ENCODE measurements at places on chromosomes 1 and 21.

GRCh38 chr1:78091215-78091813 is 45.5 kb downstream of the GIPC2 start:
- no peak for DNase-seq

GRCh38 chr1:160644399-160644798 is 2.4 kb downstream of the SLAMF1 start:
- DNase-seq, result no peak

DNA sequence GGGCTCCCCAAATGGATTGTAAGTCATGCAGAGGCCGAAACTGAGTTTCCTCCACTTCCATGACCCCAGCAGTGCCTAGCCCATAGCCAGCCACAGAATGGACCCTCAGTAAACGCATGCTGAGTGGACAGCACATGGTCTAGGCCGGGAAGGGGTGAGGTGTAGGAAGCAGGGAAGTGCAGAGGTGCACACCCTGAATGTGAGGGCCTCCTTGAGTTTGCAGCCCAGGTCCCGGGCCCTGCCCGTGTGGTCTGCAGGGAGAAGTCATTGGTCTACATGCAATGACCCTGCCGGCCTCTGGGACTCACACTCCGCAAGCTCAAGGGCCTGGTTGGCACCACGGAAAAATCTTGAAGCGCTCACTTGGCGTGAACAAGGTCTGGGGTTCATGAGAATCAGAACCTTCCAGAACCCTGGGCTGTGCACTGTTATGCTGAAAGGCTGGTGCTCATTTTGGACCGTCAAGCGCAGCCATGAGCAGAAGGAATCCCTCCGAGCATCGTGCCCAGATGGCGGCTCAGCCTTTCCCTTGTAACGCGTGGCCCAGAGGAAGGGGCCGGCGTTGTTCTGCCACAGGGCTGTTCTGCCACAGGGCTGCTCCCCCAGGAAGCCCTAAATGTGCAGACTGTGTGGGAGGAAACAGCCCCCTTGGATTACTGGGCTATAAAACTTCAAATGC is 66.4 kb downstream of the PSMG1 start:
- DNase-seq, result no peak

- DNase-seq, result no peak
Observed at GRCh38 chr1:110800079-110800478, 72.9 kb upstream of the CD53 start.

DNA sequence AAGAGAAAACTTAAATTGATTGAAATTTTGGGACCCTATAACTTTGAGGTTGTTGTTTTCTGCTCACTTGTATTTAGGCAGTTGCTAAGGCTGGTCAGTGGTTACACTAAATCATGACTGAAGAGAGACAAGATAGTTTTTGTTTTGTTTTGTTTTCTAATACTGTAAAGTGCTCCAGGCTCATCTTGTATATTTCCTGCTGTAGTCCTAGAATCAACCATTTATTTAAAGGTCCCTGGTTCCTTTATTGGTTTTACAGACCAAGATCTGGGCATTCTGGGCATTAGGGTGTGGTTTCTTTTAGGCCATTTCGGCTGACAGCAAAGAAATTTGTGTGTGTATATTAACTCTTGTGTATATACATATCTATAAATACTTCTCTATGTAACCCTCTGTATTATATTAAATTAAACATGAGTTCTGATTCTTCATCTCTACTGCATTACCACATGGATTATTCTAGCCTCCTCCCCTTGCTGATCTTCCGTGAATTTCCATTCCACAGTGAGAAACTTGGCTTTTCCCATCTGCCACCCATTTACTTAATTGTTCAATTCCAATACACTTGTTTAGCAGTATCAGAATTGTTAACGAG is 15.0 kb downstream of the SNX27 start:
- no peak for DNase-seq

DNA sequence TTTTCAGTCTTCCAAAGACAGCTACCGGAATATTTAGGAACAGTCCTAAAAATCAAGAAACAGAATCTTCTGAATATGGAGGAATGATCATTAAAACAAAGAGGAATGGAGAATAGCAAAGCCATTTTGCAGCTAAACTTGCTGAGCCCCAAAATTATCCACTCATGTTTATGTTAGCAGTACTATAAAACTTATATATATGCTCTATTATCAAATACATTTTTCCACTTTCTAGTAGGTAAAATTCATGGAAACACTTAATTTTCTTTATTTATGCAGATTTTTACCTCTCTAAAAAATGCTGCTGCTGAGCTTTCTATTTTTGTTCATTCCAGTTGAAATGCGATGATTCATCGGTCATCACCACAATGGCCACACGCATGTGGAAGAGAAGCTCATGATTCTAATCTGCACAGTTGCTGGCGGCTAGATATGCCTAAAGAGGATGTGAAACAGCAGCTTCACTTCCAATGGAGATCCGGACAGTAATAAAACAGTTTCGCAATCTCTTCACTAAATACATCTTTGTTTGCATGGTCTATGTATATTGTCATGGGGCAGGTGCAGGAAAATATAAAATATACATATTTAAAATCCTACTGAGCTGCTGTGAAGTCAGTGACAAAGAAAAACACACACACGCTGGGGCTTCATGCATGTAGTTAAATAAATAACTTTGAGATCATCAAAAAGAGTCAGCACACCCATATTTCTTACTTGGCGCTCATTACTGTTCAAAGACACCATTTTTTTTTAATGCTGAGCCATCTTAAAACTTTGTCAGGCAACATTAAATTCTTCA is 292.2 kb downstream of the SMYD3 start:
- no peak for DNase-seq

- DNase-seq, result no peak
Observed at GRCh38 chr1:6358144-6358624, 35.4 kb downstream of the ACOT7 start.

DNA sequence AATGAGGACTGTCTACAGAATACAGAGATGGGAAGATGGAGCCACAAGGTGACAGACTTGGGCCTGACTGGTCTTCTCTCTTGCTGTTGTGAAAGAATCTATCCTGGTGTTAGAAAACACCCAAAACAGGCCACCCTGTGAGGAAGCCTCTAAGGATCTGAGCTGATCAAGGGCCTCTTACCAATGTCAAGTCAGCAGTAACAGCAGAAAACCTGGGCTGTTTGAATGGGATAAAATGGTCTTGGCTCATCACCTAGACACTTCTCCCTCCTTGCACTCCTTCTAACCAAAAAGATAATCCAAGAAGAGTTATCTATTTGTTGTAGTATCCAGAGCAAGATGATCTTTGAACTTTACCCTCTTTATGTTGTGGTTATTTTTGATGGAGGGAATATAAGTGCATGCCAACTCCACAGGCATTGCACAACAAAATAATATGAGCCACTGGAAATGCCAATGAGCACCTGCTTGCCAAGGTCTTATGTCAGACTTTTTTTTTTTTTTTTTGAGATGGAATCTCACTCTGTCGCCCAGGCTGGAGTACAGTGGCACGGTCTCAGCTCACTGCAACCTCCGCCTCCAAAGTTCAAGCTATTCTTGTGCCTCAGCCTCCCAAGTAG is 32.8 kb upstream of the ZNF281 start:
- no peak for DNase-seq

DNA sequence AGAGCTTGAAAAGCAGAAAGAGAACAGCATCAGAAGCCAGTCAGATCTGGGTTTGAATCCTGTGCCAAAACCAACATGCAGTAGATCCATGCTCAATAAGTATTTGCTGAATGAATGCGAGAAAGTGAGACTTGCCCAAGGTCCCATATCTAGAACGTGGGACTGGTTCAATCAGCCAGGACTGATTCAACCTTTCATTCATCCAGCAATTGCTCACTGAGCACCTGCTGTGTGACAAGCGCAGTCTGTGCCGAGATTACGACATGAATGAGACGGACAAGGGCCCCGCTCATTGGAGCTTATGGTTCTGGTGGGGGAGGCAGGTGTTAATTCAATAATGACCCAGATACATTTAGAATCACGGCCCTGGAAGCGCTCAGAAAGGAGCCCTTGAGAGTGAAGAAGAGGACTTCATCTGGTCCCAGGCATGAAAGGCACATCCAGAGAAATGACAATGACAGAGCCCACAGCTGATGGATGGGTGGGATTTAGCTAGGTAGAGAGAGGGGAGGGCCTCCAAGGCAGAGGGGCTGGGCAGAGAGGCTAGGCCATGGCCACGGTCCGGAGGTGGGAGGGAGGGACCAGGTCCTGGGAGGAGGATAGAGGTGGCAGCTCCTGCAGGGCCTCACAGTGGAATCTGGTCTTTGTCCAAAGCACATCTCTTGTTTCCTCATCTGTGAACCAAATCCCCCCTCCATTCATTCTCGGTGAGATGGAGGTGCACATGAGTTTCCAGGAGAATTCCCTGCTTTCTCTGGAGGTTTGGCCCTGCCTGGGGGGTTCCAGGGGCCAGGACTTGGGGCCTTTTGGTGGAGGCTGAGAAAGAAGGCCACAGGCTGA is 4.2 kb upstream of the FAM131C start:
- no peak for DNase-seq

DNA sequence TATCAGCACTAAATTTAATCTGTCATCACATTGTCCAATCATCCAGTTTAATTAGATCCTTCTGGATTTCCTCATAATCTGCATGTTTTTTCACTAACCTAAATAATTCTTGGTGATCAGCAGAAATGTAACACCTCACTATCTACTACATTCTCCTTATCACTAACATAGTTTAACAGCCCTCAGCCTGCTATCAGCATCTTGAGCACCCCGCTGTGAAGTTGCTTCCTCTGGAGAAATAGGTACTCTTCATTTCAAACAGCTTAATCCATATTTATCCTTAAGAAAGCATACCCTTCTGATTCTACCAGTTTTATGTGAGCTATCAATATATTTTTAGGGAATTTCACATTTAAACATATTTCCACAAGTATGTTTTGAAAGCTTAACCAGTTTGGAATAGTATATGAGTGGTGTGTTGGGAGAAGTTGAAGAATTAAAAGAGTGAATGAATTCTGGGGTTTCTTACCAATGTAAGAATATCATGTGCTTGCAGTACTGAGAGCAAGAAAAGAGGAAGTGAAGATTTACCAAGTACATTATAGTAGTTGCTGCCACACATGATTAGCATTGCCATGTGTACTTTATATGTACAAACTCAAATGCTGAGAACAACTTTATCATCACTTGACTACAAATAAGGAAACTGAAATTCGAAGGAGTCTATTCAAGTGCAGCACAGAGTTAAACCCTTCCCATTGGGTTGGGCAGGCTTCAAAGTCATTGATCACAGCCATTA is 771.1 kb upstream of the ADGRL4 start:
- no peak for DNase-seq

DNA sequence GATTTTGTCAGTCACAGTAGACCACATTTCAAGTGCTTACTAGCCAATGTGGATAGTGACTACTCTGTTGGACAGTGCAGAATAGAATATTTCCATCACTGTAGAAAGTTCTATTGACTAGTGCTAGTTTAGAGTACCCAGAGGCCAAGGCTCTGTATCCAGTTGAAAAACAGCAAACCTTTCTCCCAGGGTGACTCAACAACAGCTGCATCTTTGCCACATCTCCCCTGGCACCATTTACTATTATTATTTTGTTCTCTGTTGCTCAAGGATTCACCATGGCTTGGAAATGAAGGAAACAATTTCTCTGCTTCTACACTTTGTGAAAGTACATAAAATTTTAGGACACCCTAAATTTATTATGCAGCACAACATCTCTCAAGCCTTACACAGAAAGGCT is 85.3 kb upstream of the WDR26 start:
- DNase-seq, result no peak

- no peak for DNase-seq
Observed at GRCh38 chr1:165152727-165153126, 203.8 kb downstream of the LMX1A start.

- DNase-seq, result no peak
Observed at GRCh38 chr1:160346958-160347357, 3.8 kb downstream of the NCSTN start.

GRCh38 chr1:156198831-156199349 is 5.0 kb downstream of the SLC25A44 start:
- peak; percentile 68 for DNase-seq

- no peak for DNase-seq
Observed at GRCh38 chr1:6212193-6212959, 6.5 kb downstream of the RNF207 start.

Data from activated T-cell treated with anti-CD3 and anti-CD28 coated beads, Interleukin-2, amount 50 U/mL, for 72 hours (primary cell).